H4 (cell line): ENCODE measurements at places on chromosomes 16 and 17. TPM values are rescaled to one million over a fixed set of nuclear protein-coding genes. Genes with fewer than 3 reads are reported as not detected.

The TMC6 gene
- total RNA-seq = 2.7 and 7.9 TPM in 2 replicates

The PLLP gene
- total RNA-seq = 0.17 TPM in 1 of 2 replicates, not detected in the other

The BAIAP3 gene
- total RNA-seq = 0.06 and 1.3 TPM in 2 replicates

The FOXO3B gene
- 0.46 TPM in 1 of 2 replicates, not detected in the other for total RNA-seq

The RILP gene
- 3.2 and 4.9 TPM in 2 replicates for total RNA-seq

DNA sequence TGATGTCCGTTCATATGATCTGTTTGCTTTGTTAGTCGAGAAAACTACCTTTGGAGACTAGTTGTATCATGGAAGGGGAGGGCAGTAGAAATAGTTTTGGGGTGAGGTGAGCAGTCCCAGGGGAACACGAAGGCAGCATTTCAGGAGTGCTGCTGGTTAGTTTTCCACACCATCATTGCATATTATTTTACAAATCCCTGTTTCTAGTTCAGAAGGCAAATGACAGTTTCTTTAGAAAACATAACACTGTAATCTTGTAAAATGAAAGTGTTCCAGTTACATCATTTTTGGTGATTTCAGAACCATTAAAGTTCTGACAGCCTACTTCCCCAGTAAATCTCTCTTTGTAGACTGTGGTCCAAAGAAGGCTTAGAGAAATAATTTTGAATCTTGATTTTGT, 25.4 kb downstream of the BANP start:
- DNase-seq = no peak

GRCh38 chr17:7426896-7427489, 1.6 kb downstream of the SPEM2 start:
- DNase-seq = no peak

GRCh38 chr17:56186222-56186786, 33.0 kb downstream of the ANKFN1 start:
- peak; percentile 39 for DNase-seq

GRCh38 chr17:45990886-45991285, 8.2 kb upstream of the STH start:
- DNase-seq = no peak

DNA sequence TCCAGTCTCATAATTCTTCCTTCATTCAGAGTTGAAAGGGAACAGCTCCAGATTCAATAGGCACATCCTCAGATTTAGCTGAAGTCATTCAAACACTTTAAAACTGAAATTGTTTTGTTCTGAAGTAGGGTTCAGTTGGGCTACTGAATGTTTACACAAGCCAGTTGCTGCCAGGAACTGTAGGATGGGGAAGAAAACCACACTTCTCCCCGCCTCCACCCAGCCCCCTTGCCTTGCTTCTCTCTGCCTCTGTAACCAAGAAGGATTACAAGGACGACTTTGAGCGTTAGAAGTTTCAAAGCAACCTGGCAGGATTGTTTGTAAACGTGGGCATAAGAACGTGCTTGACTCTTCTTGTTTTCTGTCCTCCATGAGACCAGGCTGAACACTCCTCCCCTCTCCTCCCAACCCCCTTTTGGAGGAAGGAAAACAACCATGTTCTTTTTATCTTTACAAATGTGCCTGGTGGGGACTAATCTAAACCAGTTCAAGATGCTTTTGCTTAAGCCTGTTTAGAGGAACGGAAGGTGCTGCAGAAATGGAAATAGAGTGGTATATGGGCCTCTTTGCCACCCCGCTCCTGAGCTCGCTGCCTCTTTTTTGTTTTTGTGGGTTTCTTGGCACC, 287.9 kb downstream of the FTO start:
- DNase-seq = peak; percentile 77

DNA sequence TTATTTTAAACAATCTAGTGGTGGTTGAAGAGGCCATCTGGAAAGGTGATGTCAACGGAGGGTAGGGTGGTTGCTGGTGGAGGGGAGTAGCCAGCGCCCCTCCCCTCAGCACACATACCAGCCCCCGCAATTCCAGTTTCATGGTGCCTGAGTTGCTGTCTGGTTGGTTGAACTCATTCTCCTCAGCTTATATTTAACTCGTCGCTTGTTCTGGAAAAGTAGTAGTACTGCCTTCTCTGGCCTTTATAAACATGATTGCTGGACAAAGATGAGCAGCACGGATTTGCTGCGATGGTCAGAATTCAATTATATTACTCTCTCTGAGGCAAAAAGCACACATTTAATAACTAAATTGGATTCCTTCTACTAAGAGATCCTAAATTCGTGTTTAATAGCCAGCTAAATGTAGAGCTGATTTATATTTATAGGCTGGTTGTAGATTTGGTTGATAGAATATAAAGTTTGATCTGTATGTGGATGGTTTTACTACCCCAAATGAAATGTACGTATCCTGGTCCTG, 238.0 kb upstream of the TBX2 start:
- no peak for DNase-seq

- DNase-seq = peak; percentile 95
Measured at GRCh38 chr17:40218740-40219593, at the start of gene WIPF2. Gene WIPF2, plus strand, starts transcription at chr17:40219304. Its CDS starts 37,156 bp downstream, at chr17:40256460.

DNA sequence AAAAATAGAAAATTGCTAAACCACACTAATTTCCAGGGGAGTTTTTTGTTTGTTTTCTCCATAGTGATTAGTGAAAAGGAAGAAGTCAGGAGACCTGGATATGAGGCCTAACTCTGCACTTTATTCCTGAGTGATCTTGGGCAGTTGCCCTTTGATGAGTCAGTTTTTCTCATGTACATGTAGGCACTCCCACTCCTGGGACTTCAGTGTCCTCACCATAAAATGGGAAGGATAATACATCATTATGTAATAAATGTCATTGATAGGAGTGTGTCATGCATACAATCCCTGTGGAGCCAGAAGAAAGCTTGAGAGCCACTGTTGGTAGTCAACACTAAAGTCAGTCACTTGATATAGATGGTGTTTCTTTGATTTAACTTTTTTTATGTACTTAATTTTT, 32.5 kb downstream of the WIPF2 start:
- DNase-seq = peak; percentile 41

DNA sequence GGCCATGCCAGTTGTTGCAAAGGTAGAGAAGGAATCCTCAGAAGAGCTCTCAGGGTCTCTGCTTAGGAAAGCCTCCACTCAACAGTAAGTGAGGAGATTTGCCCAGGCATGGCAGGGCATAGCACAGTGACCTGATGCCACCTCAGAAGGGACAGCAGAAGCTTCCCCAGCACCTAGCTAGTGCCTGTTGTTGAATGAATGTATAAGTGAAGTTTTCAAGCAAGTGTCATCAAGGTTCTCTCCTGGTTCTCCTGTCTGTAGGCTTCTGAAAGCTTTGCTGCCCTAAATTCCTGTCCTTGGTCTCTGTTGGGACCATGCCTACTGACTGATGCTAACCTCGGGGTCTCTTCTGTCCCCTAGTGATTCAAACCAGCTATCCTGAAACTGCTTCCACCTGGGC, 114.9 kb upstream of the TBX2 start:
- no peak for DNase-seq

- no peak for DNase-seq
Measured at GRCh38 chr17:5488752-5489151, 2.4 kb downstream of the MIS12 start.

DNA sequence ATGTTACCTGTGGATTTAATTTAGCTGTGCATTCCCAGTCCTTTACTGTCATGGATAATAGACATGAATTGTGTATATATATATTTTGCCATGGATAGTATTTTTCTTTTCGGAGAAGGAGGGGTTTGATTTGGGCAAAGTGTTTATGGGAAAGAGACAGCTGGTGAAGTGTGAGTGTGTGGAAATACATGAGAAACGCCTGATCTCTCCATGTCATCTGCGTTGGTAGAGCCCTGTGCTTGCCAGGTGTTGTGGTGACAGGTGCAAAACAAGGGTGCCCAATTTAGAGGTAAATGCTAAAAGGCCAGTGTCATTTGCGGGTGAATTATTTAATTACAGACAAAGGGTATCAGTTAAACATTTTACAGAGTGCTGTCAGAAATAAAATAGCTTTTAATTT, 23.4 kb downstream of the NDEL1 start:
- no peak for DNase-seq

- no peak for DNase-seq
Measured at GRCh38 chr16:49003022-49003421, 278.6 kb downstream of the CBLN1 start.

- DNase-seq = no peak
Measured at GRCh38 chr17:28267720-28268609, 51.0 kb upstream of the TMEM97 start.

GRCh38 chr17:9177212-9177611, 155.9 kb downstream of the NTN1 start:
- no peak for DNase-seq

- no peak for DNase-seq
Measured at GRCh38 chr17:44394833-44395232, 5.4 kb upstream of the ITGA2B start.

DNA sequence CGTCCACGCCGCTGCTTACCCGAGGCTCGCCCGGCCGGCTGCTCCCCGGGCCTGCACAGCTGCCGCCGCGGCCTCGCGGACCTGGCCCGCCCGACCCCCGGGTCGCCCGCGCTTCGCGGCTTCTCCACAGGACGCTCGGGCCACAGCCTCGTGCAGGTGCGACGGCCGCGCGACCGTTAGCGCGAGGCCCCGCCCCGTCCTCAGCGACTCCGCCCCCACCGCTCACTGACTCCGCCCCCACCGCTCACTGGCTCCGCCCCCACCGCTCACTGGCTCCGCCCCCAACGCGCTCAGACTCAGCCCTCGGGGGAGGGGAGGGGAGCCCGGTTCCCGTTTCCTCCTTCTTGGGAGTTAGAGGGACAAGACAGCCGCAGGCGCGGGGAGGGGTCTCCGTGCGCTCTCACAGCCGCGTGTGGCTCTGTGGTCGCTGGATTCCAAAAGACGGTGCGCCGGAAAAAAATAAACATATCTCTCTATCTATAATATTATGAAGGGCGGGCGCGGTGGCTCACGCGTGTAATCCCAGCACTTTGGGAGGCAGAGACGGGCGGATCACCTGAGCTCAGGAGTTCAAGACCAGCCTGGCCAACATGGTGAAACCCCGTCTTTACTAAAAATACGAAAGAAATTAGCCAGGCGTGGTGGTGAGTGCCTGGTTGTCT, at the start of gene MEIOB:
Gene MEIOB (minus strand): TSS at position 191 of the 662 bp plus-strand sequence. CDS start 3,989 bp downstream, outside the sequence.
- no peak for DNase-seq

DNA sequence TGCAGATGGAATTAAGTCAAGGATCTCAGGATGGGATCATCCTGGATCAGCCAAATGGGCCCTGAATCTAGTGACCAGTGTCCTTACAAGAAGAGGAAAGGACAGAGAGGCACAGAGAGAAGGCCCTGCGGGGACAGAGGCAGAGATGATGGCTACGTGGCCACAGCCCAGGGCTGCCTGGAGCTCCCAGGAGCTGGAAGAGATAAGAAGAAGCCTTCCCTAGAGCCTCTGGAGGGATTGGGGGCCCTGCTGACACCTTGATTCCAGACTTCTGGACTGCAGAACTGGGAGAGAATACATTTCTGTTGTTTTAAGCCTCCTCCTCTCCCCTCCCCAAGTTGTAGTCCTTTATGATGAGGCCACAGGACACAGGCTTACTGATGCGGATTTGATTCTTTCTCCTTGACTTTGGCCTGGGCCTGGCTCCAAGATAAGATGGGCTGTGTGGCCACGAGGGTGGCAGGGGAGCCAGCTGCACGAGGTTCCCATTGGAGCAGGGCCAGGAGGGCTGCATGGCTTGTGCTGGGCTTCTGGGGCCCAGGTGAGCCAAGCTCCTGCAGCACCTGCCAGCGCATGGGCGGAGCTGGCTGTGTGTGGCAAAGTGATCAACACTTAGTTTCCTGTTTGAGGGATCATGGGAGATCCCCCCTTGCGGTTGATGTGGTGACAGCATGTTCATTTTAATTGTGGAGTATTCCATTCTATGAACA, 146.1 kb downstream of the IRF8 start:
- no peak for DNase-seq

- no peak for DNase-seq
Measured at GRCh38 chr17:62826956-62827355, 18.8 kb upstream of the MARCHF10 start.

GRCh38 chr16:5056352-5056751, 9.4 kb downstream of the C16orf89 start:
- no peak for DNase-seq
